Stimulated activated CD4-positive, alpha-beta T cell treated with anti-CD3 and anti-CD28 coated beads, Interleukin-15, amount 100 ng/mL, for 48 hours (primary cell): ENCODE measurements at places on chromosomes 2 and 18.

GRCh38 chr2:105802587-105802986, 57.9 kb downstream of the NCK2 start:
- DNase-seq: peak; percentile 61

- DNase-seq: no peak
Measured at GRCh38 chr2:85180322-85181133, 47.3 kb downstream of the TCF7L1 start.

GRCh38 chr2:12455661-12456060, 261.1 kb upstream of the TRIB2 start:
- no peak for DNase-seq

DNA sequence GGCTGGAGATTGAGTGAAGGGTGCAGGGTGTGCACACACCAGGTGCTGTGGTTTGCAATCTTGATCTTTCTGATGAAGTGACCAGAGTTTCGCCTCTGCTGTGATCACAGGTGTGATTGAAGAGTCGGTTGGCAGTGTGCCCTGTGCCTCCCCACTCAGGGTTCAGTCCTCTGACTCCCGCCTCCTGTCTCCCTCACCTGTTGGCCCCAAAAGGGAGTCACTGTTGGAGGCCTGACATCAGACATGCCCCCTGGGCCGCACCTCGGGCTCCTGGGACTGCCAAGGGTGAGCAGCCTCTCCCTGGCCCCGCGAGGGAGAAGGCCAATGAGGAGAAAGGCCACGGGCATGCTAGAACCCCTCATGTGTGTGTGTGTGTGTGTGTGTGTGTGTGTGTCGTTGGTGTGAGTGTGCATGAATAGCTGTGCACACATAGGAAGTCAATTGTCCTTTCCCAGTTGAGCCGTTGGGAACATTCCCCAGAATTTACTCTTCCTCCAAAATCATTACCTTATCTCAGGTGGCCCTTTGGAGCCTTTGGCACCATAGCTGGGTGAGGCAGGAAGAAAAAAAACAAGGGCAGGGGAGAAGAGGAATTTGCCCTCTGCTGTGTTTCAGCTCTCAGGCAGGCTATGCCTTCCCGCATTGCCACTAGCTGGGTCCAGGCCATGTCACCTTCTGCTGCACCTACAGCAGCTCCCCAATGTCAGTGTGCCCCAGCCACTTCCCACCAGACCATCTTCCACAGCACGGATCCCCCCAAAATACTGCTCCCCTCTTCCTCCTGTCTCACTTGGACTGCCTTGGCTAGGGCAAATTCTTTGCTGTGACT, 78.1 kb upstream of the LAPTM4A start:
- DNase-seq: no peak

DNA sequence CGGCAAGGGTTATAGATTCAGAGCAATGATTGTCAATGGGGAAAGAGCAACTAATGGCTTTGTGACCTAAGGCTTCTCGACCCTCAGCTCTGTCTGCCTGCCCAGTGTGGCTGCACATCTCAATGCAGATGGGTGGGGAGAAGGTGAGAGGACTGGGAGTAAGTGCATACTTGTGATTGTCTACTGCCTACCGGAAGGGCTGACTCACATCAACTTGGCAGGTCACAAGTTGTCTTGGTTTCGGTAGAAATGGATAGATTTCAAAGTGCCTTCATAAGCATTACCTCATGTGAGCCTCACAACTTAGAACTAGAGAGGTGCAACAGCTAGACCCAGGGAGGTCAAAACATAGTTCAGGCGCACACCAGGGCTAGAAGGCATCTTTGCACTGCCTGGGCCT, 29.4 kb downstream of the STAT1 start:
- no peak for DNase-seq

- DNase-seq: no peak
Measured at GRCh38 chr2:62461017-62461553, 44.9 kb downstream of the TMEM17 start.

GRCh38 chr2:180416627-180417026, 409.5 kb upstream of the CWC22 start:
- DNase-seq: no peak

- DNase-seq: no peak
Measured at GRCh38 chr2:31324016-31324633, 90.2 kb downstream of the EHD3 start.

- no peak for DNase-seq
Measured at GRCh38 chr18:39421276-39421675, 1855.7 kb upstream of the CELF4 start.

DNA sequence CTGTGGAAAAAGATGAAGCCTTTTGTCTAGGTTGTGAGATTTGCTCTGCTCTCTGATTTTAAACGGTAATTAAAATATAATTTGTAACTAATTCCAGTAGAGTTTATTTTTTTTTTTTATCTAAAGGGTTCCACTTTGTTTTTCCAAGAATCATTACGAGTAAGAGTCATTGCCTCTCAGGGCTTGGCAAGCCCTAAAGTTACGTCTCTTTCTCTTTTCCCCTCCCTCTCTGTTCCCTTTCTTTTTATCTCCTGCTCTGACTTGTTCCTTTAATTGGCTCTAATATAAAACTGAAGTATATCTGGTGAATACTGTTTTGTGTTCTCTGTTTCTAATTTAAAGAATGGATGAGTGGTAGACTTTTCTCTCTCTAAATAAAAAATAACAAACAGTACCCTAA, 75.8 kb downstream of the CALCRL start:
- no peak for DNase-seq
